ENCODE measurements at places on chromosomes 7 and 10. TPM values are rescaled to one million over a fixed set of nuclear protein-coding genes. Genes with fewer than 3 reads are reported as not detected.

Gene GIMAP8
- total RNA-seq = 143 TPM

DNA sequence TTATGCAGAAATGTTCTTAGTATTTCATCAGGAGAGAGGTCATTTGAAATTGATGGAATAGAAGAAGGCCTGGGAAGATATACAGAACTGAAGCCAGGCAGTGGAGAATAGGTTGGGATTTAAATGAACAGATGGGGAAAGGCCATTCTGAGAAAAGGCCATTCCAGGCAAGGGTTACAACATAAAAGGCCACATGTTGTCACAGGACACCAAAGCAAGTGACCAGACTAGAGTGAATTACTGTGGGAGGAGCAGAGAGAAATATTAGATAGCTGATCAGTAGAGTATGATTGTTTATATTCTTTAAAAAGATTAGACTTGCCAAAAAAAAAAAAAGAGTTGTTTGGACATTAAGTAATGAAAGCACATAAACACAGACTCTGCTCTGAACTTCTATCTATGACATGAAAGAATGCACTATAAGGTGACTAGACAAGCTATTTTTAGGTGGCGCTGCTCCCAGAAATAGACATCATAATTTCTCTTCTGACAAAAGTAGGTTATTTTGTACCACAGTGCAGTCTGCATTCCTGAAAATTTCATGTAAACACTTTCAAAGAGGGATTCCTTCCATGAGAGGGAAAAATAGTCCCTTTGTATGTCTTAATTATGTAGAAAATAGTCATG, 55.2 kb upstream of the DKK1 start:
- DNase-seq = no peak

Gene IDI2
- not detected for total RNA-seq

Gene CHST15
- total RNA-seq = 148 TPM

DNA sequence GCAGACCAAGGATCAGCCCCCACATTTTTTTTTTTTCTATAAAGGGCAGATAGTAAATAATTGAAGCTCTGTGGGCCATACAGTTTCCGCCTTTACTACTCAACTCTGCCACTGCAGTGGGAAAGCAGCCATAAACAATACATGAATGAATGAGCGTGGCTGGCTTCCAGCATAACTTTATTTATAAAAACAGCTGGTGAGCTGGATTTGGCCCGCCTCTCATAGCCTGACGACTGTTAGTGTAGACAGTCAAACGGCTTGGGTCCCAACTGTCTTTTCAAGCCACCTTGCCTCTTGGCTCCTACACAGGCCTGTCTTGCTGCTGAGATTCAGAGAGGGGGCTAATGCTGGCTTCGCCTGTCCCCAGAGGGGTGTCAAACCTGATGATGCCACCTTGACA, 169.8 kb upstream of the GPR26 start:
- no peak for DNase-seq

- DNase-seq = no peak
Observed at GRCh38 chr7:139691253-139691781, 86.5 kb downstream of the HIPK2 start.
